ENCODE measurements at places on chromosomes 5 and 9.

DNA sequence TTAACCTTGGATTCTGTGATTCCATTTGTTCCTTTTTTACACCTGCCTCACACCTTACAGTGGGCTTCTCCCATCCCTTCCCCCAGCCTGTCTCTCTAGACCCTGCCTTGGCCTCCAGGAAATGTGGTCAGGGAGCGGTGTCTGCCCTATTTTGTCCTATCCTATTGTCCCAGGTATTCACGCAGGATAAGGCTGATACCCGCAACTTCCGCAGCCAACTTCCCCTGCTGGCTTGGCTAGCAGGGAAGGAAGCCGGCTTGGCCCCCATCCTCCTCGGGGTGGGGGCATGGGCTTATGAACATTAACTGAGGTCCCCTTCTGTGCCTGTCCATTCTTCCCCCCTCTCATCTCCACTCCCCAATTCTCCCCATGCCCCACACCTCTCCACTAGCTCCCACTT, 3.5 kb downstream of the CSF1R start:
- no peak for DNase-seq

GRCh38 chr5:135505973-135506372, 29.8 kb downstream of the NEUROG1 start:
- DNase-seq, result peak; percentile 43

DNA sequence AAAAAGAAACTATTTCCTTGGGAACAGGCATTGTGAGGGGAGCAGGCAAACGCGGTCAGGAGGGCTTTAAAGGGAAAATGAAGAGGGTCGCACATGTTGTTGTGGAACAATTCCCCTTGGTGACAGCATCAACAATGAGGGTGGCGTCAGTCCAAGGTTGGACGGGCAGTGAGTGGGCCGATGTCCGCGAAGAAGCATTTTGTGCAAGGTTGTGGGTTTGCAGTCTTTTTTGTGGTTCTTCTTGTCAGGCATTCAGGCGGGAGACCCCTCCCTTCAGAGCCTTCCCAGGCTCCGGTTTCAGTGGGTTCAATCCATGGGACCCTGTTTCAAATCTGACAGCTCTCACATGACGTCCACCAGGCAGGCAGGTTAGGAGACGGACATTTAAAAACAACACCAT, 11.1 kb upstream of the SLC6A19 start:
- no peak for DNase-seq

DNA sequence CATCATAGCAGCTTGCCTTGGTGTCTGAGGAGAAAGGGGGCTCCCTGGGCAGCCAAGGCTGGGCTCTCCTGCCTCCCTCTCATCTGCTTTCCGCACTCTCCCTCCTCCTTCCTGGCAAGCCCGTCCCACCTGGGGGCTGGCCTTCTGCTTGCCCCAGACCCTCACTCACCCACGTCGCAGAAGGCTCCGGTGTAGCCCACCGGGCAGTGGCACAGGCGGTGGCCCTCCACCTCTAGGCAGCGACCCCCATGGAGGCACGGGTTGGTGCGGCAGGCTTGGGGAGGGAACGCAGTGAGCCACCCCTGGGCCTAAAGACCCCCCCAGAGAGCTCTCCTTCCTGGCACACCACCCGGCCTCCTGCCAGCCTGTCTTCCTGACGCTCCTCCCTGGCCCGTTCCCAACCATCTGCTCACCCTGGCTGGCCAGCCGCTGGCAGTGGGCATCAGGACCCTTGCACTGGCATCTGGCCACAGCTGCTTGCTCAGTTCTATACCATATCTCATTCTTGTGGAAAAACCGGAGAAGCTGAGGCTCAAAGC, 4.2 kb upstream of the PFN3 start:
- peak; percentile 47 for DNase-seq

DNA sequence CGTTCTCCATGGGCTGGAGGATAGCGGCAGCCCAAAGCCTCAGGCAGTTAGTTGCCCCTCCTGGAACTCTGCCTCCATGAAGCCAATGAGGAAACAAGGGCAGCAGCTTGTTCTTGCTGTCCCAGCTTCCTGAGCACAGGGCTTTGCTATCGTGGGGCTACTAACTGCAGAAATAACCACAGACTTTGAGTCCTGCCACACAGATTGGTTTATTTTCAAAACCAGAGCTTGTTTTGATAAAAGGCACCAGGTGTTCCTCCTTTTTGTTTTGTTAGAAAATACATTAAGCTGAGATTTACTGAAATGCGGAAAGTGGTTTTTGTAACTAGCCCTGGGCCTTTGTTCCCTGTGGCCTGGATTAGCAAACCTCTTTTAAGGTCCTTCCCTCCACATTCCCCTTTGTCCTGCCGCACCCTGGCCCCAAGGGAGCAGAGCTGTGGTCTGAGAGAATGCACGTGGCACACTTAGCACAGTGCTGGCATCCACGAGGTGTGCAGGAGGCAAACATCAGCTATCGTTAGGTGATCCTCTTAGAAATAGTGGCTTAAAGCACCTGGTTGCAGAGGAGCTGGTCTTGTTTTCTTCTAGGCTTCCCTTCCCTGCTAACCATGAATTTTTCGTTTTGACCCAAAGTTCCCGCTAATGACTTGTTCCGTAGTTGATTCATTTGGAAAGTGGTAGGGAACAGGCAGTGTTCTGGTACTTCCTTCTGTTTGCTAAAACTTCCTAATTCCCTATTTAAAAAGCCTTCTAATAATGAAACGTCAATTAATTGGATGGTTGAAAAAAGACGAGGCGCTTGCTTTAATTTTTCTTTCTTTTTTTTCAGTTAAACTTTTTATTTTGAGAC, 21.5 kb downstream of the MVB12B start:
- DNase-seq, result peak; percentile 20

DNA sequence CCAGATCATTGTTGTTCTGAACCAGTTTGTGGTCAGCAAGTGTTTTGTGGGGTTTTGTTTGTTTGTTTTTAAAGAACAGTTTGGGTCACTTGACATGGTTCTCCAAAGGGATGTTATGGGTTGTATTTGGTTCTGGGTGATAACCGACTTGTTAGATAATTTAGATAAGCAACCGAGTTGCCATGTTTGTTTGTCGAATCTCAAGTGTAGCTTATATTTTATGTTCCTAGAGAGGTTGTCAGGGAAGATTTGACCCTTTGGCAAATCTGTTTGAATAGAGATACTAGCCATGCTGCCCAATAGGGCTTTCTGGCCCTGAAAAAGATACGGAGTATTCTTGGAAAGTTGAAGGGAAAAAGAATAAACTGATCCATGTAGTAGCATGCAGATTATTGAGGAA, 12.2 kb upstream of the FGF18 start:
- no peak for DNase-seq

- peak; percentile 86 for DNase-seq
Observed at GRCh38 chr5:141508798-141509611, 20.1 kb downstream of the PCDHGC5 start.

DNA sequence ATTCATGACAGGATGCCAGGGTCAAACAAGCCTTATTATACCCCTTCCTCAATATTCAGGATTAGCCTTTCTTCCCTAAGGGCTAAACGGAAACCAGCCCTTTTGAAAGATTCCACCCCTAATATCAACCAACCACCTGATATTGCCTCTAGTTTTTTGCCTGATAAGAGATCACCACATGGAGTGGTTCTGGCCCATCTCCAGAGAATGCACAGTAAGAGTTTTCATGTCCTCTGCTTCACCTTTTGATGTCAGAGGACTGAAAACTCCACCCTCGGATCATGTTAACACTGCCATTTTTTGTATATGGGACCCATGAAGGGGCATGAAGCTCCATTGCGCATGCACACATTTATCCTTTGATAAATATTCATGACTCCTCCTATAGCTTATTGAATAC, 5.8 kb upstream of the LNPEP start:
- no peak for DNase-seq

Measured in NCI-H69 (cell line).